ENCODE measurements at places on chromosomes 1 and 21.

DNA sequence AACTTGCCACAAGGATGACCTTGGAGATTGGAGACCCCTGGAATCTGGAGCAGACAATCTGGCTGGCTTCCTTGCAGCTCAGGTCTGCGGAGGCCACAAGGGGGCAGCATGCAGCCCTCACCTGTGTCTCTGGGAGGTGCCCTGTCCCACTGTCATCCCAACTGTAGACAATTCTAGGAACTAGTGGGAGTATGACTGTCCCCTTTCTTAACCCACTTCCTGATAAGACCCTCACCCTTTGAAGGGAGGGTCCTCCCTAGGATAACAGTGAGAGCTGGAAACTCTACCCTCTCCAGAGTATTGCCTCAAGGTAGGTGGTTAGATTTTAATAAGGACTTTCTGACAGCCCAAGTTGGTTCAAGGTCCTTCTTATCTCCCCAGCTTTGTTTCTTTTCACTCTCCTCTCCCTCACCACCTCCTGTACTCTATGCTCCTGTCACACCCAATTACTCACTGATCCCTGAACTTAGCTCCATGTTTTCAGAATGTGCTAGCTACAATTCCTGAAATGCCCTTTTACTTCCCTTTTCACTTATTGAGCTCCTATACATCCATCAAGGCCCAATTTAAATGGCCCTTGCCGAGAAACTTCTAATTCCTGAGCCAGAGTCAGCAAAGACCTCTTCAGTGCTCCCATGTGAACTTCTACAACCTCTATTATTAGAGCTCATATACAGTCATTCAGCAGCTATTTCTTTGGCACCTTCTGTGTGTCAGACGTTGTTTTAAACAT, 9.2 kb upstream of the KCNQ4 start:
- DNase-seq = no peak

DNA sequence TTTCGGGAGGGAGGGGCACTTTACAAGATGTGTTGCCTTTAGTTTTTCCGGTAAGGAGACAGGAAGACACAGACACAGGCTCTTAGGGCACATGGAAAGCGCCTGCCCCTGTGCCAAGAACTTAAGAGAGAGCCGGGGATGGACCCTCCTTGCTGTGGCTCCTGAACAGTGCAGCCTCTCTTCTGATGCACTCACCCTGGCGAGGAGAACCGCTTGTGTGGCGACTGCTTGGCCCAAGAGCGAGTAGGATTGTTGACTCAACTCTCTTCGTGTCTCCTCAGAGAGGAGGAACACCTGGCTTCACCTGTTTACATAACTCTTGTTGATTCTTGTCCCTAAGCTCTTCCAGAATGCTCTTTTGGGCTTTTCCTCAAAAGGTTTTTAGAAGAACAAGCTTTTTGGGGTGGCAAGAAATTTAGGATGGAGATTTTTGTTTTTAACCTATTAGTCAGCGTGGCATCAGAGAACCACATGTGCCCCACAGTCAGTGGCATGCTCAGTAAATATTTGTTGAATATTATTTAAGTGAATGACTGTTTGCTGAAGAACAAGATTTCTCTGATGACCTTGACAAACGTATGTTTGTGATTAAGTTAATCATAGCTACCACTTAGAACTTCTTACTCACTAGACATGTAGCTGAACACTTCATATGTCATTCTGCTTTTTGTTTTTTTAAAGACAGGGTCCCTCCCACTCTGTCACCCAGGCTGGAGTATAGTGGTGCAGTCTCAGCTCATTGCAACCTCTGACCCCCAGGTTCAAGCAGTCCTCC, 60.6 kb downstream of the NFIA start:
- DNase-seq = no peak

GRCh38 chr1:3360646-3361257, 93.7 kb upstream of the ARHGEF16 start:
- DNase-seq = no peak

GRCh38 chr21:26588446-26588845, 15.4 kb upstream of the CYYR1 start:
- DNase-seq = no peak

DNA sequence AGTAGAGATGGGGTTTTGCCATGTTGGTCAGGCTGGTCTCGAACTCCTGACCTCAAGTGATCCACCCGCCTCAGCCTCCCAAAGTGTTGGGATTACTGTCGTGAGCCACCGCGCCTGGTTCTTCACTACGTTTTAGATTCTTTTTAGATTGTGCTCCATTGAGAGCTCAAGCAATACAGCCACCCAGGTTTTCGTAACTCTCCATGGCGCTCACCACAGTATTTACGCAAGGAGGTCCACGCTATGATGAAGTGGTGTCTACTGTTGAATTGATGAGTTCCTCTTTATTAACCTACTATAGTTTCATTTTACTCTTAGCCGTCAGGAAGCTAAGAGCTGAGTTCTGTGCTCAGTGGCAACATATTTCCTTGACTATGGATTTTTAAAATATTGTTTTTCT, 1.8 kb upstream of the KIF1B start:
- no peak for DNase-seq

All from GM12878 (cell line).